Cerebellar cortex (tissue), 1 donor: ENCODE measurements at places on chromosomes 7 and 10.

- no peak for DNase-seq
These were observed 54.0 kb downstream of the GSDME start for GRCh38 chr7:24703296-24703695.

- no peak for DNase-seq
These were observed 29.2 kb upstream of the CFAP46 start for GRCh38 chr10:132971448-132972148.

DNA sequence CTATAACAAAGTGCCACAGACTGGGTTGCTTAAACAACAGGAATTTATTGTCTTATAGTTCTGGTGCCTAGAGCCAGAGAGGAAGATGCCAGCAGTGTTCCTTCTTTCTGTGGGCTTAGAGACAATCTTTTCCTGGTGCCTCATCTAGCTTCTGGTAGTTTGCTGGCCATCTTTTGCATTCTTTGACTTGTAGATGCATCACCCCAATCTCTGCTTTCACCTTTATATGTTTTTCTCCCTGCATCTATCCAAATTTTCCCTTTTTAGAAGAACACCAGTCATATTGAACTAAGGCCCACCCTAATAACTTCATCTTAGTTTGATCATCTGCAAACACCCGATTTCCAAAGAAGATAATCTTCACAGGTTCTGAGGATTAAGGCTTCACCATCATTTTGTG, 66.8 kb downstream of the CDK1 start:
- no peak for DNase-seq

- DNase-seq: no peak
These were observed 142.9 kb upstream of the VWC2 start for GRCh38 chr7:49630513-49630912.

DNA sequence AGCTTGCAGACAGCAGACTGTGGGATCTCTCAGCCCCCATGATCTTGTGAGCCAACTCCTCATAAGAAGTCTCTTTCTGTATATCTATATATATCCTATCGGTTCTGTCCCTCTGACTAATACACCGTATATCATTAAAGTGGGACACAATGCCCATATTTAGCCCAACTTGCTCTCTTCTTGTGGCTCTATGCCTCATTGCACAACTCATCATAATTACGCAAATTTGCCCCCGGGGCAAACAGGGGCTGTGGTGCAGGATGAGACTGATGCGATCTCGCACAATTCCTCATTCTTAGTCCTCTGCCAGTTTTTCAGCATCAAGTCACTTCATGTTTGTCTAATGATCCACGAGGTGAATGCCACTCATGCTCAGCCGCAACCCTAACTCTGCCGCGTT, 183.2 kb downstream of the PRPF18 start:
- no peak for DNase-seq

DNA sequence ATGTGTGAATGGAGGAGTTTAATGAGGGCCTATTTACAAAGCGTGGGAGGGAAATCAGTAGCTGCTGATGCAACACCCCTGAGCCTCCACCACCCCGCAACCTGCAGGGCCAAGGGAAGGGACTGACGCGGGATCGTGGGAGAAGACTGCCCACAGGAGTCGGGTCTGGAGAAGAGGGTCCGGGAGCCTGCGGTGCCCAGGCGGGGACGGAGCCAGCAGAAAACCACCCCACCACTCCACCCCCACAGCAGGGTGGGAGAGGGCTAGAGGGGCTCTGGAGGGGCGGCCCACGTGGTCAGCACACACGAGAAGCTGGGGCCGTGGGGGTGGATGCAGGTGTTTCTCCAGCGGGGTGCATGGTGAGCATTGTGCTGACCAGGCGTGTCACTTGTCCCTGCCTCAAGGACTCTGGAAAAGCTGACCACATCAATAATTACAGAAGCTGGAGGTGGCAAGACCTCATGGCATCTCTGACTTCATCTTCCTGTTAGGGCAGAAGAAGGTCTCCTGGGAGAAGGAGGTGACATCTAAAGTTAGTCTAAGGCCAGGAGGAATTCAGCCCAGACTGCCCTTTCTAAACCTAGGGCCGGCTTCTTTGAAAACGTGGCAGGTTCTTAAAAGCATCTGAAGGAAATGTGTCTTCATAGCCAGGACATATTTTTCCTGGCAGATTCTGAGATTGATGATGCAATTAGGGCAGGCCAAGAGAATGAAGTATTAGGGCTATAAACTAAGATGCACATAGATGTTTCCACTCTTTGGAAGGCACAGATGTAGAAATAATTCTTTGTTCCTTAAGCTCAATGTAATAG, 150.9 kb downstream of the RGS10 start:
- DNase-seq: no peak

DNA sequence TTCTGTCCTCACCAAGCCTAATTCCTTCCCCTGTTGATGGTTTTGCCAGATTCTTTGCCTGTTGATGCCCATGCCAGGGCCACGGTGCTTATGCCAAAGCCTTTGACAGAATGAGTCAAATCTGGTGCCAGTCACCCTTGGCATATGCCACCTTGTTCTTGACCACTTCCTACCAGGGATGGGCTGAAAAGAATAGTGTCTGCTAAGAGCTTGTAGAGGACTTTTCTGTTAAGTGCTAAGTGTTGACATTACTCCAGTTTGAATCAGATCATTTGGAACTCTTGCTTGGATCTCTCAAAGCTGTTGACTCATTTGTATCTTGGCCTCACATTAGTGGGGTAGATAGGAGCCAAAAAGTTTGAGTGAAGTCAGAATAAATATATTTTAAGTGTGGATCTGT, 661.2 kb downstream of the AUTS2 start:
- DNase-seq: peak; percentile 7

GRCh38 chr7:146902728-146903127, 786.1 kb downstream of the CNTNAP2 start:
- no peak for DNase-seq

DNA sequence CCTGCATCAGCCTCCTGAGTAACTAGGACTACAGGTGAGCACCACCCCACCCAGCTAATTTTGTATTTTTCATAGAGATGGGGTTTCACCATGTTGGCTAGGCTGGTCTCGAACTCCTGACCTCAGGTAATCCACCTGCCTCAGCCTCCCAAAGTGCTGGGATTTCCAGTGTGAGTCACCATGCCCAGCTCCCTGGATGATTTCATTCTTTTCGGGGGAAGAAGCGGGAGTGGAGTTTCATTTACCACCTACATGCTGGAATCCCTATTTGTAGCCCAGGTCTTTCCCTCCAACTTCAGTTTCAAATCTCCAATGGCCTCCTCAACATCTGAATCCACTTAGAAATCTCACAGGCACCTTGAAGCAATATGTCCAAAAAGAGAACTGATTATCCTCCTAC, 2.9 kb upstream of the BTRC start:
- no peak for DNase-seq

DNA sequence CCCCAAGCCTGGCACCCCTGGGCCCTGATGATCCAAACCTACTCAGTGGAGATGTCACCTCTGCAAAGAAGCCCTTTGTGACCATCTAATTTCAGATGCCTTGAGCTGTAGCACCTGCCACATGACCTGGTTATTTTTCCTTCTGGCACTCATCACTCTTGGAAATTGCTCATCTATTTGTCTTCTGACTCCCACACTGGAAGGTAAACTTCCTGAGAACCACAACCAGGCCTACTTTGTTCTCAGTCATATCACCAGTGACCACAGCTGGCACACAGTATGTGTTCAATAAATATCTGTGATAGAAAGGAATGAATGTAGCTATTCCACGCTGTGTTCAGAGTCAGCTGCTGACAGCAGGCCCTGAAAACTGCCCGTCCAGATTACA, 97.1 kb downstream of the SH3PXD2A start:
- peak; percentile 35 for DNase-seq

- DNase-seq: no peak
These were observed 4.5 kb upstream of the GPRIN2 start for GRCh38 chr10:46560952-46561351.

DNA sequence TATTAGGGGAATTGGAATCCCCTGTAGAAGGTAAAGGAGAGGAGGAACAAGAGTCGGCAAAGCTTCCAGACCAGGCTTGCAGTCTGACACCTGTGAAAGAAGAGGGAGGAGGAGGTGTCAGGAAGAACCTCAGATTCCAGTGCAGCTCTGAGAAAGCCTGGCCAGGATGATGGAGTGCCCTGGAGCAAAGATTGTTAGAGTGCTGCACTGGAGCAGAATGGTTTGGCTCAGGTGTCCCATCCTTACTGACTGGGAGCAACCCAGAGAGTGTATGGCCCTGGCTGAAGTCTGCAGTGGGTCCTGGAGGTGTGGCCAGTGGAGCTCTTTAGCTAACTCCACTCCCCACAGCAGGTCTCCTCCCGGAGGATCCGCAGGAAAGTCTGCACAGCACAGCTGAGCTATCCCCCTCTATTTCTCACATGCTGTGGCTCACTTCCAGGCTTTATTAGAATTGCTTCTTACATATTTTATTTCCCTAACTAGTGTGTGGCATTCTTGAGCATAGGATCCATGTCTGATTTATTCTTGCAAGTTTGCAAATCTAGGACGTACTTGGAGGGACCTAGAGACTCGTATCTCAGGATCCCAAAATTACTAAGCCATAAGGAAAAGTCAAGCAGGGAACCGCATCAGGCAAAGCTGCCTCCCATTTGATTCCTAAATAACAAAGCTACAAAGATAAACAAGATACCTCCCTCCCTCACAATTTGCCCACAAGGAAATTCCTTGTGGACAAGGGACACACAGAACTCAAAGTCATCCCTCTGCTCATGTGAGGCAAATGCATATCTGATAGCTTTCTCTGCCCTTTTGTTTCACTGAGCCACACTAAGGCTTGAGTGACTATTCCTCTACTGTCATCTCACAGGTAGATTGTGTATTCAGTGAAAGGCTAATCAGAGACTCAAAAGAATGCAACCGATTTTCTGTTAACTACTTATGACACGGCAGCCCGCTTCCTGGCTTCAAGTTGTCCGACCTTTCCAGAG, 58.8 kb downstream of the VIM start:
- no peak for DNase-seq

DNA sequence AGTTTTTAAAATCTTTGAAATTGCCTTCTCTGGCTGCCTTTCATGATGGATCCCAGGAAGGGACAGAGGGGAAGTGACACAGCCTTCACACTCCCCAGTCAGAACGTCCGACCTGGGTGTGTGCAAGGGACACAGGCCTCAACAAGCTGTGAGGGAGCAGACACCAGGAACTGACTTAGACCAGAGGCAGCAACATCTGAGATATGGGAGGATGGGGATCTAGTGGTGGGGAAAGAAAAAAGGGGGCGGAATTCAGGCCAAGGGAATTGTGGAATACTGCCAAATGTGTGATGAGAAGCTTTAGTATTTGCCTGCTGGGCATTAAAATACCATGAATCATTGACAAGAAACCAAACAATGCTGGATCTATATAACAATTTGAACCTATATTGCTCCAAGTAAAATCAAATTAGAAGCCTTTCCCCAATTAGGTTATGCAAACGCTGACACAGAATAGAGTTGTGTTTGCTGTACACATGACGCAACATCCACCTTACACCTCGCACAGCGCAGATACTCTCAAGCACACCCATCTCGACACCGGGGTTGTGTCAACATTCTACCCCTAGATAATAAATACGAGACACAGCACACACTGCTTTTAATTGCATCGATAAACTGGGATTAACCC, 17.2 kb upstream of the MNX1 start:
- DNase-seq: no peak

- no peak for DNase-seq
These were observed 22.5 kb downstream of the FKBP6 start for GRCh38 chr7:73350306-73351068.

- no peak for DNase-seq
These were observed 169.6 kb downstream of the ELFN1 start for GRCh38 chr7:1839701-1840100.
